A549 treated with CpdA at 1 μM for 4 hours (cell line): ENCODE measurements at places on chromosomes 7 and 10. TPM values are rescaled to one million over a fixed set of nuclear protein-coding genes. Genes with fewer than 3 reads are reported as not detected.

The VSTM4 gene
- 0.34 to 0.54 TPM (median 0.39 TPM) in 5 replicates for total RNA-seq

The TBC1D12 gene
- total RNA-seq = 4.5 to 5.5 TPM (median 4.8 TPM) in 5 replicates

The ANXA8 gene
- 24.8 to 35.3 TPM (median 28.1 TPM) in 5 replicates for total RNA-seq

The UNCX gene
- 0.05 to 0.08 TPM (median 0.06 TPM) in 3 of 5 replicates, not detected in the others for total RNA-seq
